ENCODE measurements at places on chromosomes 1 and 21.

DNA sequence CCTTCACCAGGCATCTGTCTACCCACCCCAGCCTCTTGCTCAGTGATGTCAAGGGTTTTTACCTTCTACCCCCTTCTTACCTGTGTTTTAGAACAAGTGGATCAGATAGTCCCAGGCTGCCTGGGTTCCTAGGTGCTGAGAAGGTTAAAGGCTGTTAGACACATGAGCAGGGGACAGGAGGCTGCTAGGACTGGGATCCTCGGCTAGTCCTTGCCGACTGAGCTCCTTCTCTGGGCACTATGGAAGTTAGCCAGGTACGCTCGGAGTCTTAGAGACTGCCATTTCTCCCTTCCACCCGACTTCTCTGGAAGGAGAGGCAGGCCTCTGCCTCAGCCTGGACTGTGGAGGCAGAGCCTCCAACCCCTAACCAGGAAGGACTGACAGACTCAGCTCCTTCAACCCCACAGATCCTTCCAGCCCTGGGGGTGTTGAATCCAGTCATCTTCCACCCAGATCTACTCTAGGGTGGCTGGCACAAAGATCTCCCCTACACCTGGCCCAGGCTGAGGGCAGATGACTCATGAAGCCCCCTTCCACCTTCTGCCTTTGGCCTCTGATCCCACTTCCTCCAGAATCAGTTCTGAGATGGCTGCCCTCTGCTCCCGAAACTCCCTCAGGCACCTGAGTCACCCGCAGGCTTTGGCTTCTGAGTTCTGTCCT is at the start of gene DYNLT4:
DYNLT4 (minus strand) TSS at position 648 of the 660 bp plus-strand sequence. CDS start 683 bp downstream, outside the sequence.
- DNase-seq, result no peak

- DNase-seq, result no peak
Measured at GRCh38 chr1:205805082-205805711, 7.8 kb downstream of the SLC41A1 start.

DNA sequence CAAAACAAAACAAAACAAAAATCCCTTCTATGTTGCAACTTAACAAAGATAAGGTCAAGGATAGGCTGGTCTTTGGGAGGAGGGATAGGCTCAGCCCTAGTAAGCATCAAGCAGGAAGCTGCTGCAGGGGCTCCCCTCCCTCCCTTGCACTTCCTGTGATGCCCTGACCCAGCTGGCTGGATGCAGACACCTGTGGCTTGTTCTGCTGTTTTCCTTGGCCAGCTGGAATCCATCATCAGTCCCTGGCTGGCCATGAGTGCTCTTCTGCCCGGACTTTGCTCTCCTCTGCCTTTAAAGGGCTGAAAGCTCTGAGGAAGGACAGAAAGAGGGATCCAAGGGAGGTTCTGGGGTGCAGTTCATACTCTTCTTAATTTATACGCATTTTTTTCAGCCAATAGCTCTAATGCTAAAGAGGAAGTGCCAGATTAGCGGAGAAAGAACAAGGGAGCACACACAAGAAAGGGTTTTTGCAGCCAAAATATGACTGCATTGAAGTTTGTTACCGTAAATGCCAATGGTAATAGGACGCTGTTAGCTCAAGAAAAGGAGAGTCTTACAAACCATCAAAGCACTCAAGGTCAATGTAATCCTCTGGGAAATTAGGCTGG is 19.9 kb upstream of the UBE2U start:
- DNase-seq, result no peak

- no peak for DNase-seq
Measured at GRCh38 chr1:37143800-37144199, 109.5 kb upstream of the GRIK3 start.

DNA sequence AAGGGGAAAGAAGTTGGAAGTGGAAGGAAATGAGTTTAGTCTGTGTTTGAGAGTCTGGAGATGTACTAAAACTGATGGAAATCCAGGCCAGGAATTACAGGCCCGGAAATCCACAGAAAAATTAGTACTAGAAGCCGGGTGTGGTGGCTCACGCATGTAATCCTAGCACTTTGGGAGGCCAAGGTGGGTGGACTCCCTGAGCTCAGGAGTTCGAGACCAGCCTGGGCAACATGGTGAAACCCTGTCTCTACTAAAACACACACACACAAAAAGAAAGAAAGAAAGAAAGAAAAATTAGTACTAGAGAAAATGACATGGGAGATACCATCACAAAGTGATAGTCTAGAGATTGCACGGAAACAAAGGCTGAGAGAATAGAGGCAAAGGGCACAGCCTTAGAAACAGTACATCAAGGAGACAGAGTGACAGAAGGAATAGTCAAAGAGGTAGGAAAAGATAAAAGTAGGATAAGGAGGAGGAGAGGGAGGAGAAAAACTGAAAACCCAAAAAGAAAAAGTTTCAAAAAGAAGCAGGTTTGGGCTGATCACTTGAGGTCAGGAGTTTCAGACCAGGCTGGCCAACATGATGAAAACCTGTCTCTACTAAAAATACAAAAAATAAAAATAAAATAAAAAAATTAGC is 4.8 kb upstream of the TAF13 start:
- no peak for DNase-seq

DNA sequence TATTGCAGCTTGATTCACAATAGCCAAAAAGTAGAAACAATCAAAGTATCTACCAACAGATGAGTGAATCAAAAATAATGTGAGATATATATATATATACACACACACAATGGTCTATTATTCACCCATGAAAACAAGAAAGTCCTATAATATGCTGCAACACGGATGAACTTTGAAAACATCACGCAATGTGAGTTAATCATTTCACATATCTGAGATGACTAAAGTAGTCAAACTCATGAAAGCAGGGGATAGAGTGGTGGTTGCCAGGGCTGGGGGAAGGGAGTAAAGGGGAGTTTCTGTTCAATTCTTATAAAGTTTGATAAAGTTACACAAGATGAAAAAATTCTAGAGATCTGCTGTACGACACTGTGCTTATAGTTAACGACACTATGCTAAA is 1234.8 kb downstream of the MRPL39 start:
- DNase-seq, result no peak

DNA sequence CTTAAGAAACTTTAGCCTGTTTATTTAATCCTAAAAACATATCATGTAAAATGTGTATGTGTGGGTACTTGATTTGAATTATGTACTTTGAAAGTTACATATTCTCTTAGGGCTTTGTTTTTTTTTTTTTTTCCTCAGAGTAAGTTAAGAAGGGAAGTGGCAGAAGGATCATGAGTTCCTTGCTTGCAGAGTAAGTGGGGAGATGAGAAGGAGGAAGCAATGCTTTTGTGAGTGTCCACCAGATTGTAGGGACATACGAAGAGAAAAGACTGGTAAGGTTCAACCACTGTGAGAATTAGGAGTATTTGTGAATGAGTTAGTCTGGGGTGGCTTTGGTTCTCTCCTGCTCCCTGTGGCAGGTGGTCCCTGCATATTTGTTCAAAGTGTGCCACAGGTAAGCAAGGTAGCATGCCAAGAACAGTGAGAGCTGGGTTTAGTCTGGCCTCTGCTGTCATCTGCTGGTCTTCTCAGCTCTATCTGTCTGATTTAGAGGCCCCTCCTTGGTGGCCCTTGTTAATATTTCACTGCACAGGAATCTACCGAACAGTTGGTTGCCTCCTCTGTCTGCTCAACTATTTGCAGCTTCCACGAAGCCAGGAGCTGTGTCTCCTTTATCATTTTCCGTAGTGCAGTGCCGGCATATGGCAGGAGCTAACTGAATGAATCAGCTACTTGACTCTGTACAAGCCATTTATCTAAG is 9.5 kb downstream of the DNM3 start:
- no peak for DNase-seq

DNA sequence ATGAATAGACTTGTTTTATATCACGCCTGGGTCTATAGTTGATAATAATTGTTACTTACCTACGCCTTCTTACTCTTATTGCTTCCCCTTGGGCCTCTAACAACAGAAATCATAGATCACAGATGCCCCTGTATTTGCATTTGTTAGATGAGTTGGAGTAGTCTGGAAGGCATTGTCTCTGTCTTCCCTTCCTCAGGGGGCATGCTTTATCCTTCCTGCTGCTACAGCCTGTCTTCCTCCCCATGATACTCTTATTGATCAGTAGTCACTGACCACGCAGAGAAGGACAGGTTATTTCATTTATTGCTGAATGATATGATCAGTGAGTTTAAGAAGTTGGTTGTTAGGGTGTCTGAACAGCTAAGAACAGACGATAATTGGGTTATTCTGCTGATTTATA is 98.4 kb downstream of the DNM3 start:
- no peak for DNase-seq
